ENCODE measurements at places on chromosomes 11 and 22. TPM values are rescaled to one million over a fixed set of nuclear protein-coding genes. Genes with fewer than 3 reads are reported as not detected.

GRCh38 chr11:14112721-14113120 lies 150.2 kb downstream of the SPON1 start:
- H3K4me3 ChIP-seq: no peak overlapping the region
- DNase-seq: no peak
- peaks cover 8% of the 10 kb centered on the region for H3K4me1 ChIP-seq
- H3K27me3 ChIP-seq: no peaks in the 10 kb centered on the region
- H3K36me3 ChIP-seq: no peaks in the 10 kb centered on the region

DNA sequence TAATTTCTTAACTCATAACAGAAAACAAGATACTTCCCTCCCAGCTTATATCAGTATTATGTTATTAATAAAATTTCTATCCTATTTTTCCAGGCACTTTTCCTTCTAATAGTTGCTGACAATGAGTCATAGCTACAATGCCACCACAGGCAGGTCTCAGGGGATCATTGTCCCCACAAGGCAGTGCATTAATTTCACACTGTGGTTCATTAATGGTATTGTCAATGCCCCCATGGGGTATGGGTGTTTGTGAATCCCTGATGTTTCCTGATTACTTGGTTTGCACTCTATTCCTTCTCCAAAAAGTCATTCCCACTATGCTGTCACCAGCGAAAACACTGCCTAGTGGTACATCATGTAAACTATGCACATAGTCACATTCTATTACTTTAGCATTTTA lies 345.5 kb upstream of the CTSC start:
- H3K27ac ChIP-seq: no peak overlapping the region
- H3K36me3 ChIP-seq: no peaks in the 10 kb centered on the region
- no peaks in the 10 kb centered on the region for H3K27me3 ChIP-seq

DNA sequence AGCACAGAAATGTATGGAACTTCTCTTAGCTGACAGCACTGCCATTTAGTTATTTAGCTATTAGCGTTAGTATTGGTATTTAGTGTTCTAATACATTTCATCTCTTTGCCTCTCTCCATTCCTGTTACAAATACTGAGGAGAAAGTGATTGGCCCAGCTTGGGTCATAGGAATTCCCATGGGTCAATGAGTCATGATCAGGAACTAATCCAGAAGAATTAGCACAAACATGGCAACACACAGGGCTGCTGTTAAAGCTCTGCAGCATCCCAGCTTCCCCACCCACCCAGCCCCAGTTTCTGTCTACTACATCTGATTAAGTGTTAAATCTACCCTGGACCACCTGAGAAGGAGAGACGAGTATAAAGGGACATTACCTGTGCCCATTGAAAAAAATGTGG lies 36.1 kb downstream of the PDGFD start:
- DNase-seq: no peak
- H3K27ac ChIP-seq: no peak overlapping the region
- H3K4me3 ChIP-seq: no peak overlapping the region

- no peak overlapping the region for H3K4me3 ChIP-seq
- no peaks in the 10 kb centered on the region for H3K36me3 ChIP-seq
- H3K27me3 ChIP-seq: no peaks in the 10 kb centered on the region
- DNase-seq: no peak
Measured at GRCh38 chr11:63610604-63611394, 3.4 kb downstream of the PLAAT3 start.

GRCh38 chr11:117839936-117840813 lies 15.6 kb upstream of the FXYD2 start:
- H3K4me1 ChIP-seq: no peaks in the 10 kb centered on the region
- no peak overlapping the region for H3K27ac ChIP-seq
- H3K27me3 ChIP-seq: no peaks in the 10 kb centered on the region
- H3K4me3 ChIP-seq: no peak overlapping the region
- DNase-seq: peak; percentile 74

Gene CCDC116
- total RNA-seq: not detected

Gene MYBPC3
- not detected for total RNA-seq

Gene GSTT2B
- total RNA-seq: not detected

Gene ART5
- total RNA-seq: 3.2 TPM
